WTC11 (cell line): ENCODE measurements at places on chromosomes 13 and 19. TPM values are rescaled to one million over a fixed set of nuclear protein-coding genes. Genes with fewer than 3 reads are reported as not detected.

The PDX1 gene
- total RNA-seq: not detected in 3 replicates

The SMIM24 gene
- 2.8 to 9.9 TPM (median 7.4 TPM) in 3 replicates for total RNA-seq

The LRRC63 gene
- 0.11 TPM in 1 of 3 replicates, not detected in the others for total RNA-seq

The SBK3 gene
- 0.90 to 1.3 TPM (median 1.1 TPM) in 3 replicates for total RNA-seq

The KLHL1 gene
- total RNA-seq: not detected in 3 replicates

The PSG5 gene
- total RNA-seq: not detected in 3 replicates

The CEACAM3 gene
- not detected in 3 replicates for total RNA-seq

The TEKTIP1 gene
- total RNA-seq: 3.3 to 6.3 TPM (median 4.7 TPM) in 3 replicates

The WDR87 gene
- not detected in 3 replicates for total RNA-seq

The PRDX2 gene
- 378 to 447 TPM (median 447 TPM) in 3 replicates for total RNA-seq

GRCh38 chr13:29355029-29355428 is 240.5 kb downstream of the SLC7A1 start:
- no peak for DNase-seq

- DNase-seq: peak; percentile 13
Measured at GRCh38 chr19:1164684-1165531, 9.2 kb downstream of the SBNO2 start.

- no peak for DNase-seq
Measured at GRCh38 chr13:47298506-47298905, 401.7 kb upstream of the HTR2A start.

GRCh38 chr13:93480553-93481106 is 254.0 kb downstream of the GPC6 start:
- DNase-seq: no peak

GRCh38 chr13:29195456-29195855 is 375.3 kb downstream of the MTUS2 start:
- DNase-seq: no peak

GRCh38 chr13:94674609-94675348 is 37.6 kb downstream of the SOX21 start:
- peak; percentile 78 for DNase-seq

DNA sequence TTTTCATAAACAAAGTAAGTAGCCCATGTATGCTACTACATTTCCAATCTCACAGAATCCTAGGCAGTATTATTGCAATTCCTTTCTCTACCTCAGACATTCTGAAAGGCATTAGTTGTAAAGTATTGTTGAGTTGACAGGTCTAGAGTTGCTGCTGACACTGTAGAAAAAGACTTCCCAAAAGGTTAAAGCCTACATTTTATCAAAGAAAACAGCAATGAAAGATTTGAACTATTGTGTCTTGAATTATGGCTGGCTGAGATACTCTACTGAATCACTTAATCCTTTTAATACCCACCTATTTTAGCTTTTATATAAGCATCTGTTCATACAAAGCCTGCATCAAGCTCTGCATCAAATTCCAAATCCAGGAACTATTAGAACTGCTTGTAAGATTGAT is 1082.0 kb downstream of the OLFM4 start:
- no peak for DNase-seq

GRCh38 chr13:64551755-64552154 is 2678.4 kb downstream of the PCDH9 start:
- no peak for DNase-seq

GRCh38 chr19:48340995-48341394 is 15.6 kb downstream of the EMP3 start:
- DNase-seq: no peak

DNA sequence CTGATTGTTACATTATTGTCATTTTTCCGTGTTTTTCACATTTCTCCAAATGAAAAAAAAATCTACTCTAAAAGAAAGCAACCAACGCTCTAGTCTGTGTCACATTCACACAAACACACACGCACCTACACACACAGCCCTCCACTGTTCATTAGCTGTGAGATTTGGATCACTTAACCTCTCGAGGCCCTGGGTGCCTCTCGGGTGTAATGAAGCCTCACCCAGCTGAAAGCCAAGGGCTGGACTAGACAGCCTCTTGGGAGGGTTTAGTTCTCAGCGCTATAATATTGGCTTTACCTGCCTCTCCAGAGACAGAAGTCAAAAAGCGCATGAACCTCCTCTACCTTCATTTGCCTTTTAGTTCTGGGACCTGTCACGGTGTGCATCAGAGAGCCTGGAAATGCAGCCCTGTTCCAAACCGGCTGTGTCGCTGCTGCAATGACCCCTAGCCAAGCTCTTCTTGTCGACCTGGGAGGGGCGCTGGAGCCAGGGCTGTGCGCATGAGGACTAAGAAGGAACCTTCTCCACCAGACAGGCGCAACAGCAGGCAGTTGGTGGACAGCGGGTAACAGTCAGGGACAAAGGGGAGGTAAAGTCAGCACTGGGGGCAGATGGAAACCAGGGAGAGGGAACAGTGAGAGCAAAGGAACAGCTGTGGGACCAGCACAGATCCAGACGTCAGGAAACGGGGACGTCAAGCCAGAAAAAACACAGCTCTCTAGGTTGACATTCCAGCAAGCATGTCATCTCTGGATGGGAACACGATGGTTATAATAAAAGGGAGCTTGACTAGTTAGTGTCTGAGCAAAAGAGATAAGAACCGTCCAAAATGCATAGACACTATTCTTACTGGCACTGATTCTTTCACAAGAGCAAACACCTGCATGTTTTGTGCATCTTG is 375.9 kb downstream of the EFNB2 start:
- DNase-seq: no peak

DNA sequence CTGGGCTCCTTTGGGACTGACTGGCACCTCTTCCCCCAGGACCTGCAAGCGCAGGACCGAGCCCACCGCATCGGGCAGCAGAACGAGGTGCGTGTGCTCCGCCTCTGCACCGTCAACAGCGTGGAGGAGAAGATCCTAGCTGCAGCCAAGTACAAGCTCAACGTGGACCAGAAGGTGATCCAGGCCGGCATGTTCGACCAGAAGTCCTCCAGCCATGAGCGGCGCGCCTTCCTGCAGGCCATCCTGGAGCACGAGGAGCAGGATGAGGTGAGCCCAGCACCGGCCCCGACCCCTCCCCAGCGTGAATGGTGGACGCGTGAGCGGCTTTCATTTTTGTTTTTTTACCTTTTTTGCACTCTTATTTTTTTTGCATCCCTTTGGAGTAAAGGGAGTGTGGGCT is 56.0 kb upstream of the LDLR start:
- no peak for DNase-seq

DNA sequence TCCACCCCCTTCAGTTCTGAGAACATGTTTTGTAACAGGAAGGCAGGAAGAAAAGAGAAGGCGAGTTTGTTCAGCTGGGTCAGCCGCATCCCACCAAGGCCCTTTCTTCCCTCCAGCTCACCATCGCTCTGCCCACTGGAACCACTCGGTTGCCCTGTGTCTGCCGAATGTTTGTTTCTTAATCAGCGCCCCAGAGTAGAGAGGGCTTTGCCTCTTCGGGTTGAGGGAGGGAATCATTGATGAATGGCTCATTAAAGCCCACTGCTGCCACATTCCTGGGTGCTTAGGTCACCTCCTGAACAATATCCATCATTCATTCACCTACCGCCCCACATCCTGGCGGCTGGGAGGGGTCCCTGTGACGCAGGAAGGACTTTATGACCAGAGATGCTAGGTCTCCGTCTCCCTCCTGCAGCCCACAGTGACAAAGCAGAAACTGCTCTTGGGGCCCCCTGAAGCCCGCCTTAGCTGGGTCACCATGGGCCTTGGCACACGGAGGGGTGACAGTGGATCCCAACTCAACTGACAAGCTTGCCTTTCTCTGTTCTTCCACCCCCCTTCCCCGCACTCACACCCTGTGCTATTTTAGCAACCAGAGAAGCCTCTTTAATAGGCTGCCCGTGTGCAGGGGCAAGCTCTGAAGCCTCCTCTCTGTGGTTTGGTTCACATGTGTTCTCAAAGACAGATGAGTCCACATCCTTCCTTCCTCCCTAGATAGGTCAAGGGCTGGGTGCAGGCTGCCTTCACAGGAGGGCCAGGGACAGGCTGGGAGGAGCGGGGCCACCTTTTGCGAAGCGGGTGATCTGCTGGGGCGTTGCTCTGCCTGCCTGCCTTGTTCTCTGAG is 46.2 kb downstream of the ACTN4 start:
- peak; percentile 39 for DNase-seq

DNA sequence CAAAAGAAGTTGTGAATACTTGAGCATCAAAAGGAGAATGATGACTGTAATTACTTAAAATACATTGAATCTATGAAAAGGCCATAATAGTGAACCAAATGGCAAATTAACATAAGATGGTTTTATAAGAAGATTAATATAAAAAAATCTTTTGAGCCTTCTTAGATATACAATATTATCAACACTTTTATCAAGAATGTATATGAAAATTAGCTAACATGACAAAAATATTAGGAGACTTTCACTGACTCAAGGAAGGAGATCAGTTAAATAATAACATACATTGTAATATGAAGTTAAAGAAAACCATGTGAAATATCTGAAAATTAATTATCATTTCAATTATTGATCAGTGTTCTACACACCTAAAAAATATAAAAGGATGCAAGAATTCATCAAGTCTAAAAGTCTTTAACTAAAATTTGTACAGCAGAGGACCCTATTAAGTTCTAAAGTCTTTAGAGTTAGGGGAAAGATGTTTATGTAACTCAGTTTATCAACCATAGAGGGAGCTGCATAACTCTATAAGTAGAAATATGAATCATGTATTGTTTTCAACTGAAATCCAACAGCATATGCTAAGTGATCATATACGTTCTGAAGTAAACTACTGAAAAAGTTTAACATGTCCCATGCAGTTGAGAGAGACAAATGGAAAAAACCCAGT is 756.1 kb upstream of the MIR17HG start:
- no peak for DNase-seq

GRCh38 chr19:54332149-54332548 is 6.8 kb downstream of the LILRA4 start:
- DNase-seq: no peak

- no peak for DNase-seq
Measured at GRCh38 chr19:44553478-44554171, 24.1 kb upstream of the CEACAM20 start.

GRCh38 chr19:54160854-54161253 is 1.3 kb upstream of the LENG1 start:
- DNase-seq: no peak

DNA sequence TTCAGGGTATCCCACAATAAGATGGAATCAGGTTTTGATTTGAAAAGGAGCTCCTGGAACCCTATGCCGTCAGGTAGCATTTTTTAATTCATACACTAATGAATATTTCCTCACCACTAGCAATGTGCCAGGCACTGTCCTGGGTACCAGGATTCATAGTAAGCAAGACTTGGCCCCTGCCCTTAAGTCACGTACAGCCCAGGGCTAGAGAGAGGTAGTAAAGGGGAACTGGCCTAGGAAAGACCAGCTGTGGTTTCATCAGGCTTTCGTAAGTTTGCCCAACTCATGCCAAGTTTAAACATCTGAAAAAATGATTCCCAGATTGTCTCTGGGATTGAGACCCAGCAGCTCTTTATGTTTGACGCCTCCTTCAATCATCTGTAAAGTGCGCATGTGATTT is 45.9 kb upstream of the AMER2 start:
- no peak for DNase-seq

GRCh38 chr13:26628706-26629105 is 71.2 kb downstream of the WASF3 start:
- DNase-seq: peak; percentile 22

DNA sequence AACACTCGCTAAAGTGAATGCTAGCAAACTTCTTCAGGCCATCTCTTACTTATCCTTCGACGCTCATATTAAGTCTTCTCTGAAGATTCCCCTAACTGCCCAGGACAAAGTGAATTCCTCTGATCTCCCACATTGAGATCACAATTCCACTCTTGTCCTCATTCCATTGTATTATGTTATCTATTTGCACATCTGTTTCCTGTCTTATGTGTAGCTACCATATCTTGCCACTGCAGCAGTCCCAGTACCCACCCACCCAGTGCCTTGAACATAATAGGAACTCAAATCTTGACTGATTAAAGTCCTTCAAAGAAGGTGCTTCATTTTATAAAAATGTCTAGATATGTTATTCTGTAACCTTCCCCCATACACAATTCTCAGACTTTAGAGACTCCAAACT is 702.3 kb downstream of the DIAPH3 start:
- DNase-seq: no peak

- DNase-seq: no peak
Measured at GRCh38 chr19:16970821-16971220, 55.8 kb downstream of the CPAMD8 start.

DNA sequence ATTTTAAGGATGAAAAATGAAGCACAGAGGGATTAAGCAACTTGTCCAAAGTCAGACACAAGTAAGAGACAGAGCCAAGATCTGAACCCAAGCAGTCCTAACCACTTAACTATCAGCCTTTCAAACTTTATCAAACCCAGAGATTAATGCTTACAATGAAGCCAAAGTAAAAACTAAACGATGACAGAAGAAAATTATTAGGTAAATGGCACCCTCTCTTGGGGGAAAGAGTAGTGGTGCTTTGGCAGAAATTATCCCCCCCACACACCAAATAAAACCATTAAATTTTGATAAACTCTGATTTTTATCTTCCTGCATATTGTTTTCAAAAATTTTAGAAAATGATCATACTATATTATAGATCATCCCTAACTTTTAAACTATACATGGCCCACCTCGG is 329.2 kb downstream of the SLC7A1 start:
- DNase-seq: no peak

DNA sequence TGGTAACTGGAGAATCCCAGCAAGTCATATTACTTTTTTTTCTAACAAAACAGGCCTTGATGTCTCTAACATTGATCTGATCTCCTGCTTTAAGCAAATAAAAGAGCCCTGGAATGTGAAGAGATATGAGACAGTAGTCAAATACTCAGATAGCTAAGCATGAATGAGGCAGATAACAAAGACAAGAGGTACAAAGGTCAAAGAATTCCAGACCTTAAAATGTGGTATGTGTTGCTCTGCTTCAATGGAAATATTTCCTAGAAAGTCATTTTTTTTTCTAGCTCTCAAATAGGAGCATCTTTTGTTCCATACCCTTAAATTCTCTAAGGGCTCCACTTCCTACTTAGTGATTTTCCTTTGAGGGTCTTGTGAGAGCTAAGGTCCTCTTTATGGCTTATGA is 54.6 kb downstream of the ZNF254 start:
- DNase-seq: no peak

DNA sequence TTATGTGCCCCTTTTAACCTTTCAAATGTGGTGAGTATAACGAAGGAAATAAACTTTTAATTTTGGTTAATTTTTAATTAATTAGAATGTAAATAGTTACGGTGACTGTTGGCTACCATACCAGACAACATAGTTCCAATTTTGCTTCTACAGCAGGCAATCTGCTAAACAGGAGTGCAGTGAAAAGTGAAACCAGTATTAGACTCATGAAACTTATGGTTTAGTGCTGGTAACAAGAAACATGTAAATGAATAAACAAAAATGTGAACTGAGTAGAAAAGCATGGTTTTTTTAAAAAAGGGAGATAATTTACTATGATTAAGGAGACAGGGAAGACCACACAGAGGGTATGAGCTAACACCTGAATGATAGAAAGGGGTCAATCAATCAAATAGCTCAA is 478.4 kb downstream of the PCDH9 start:
- DNase-seq: no peak
